ENCODE measurements at places on chromosomes 12 and 14. TPM values are rescaled to one million over a fixed set of nuclear protein-coding genes. Genes with fewer than 3 reads are reported as not detected.

GRCh38 chr12:73632661-73633060 lies 905.0 kb upstream of the ATXN7L3B start:
- DNase-seq: no peak

The CACNA2D4 gene
- 35.2 TPM for total RNA-seq

The SAMD4A gene
- total RNA-seq: 16.3 TPM

GRCh38 chr12:130909111-130909510 lies 37.2 kb downstream of the RAN start:
- DNase-seq: no peak

The KITLG gene
- 9.5 TPM for total RNA-seq

DNA sequence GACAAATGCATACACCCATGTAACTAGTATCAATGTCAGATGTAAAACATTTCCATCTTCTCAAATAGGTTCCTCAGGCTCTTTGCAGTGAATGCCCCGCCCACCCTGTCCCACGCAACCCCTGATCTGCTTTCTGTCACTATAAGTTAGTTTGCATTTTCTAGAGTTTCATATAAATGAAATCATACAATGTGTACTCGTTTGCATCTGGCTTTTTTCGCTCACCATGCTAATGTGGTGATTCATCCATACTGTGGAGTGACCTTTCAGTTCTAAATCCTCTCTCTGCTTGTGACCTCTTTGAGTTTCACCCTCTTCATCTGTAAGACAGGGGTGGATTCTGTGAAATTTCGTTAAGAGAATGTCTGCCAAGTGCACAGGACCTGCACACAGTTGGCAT lies 30.6 kb upstream of the MSI1 start:
- DNase-seq: peak; percentile 27

- DNase-seq: no peak
Measured at GRCh38 chr12:55642267-55642666, 5.6 kb downstream of the OR10P1 start.

The PLEKHD1 gene
- not detected for total RNA-seq

- no peak for DNase-seq
Measured at GRCh38 chr12:82886671-82887340, 200.1 kb downstream of the TMTC2 start.

- DNase-seq: no peak
Measured at GRCh38 chr12:44193281-44193680, 357.4 kb downstream of the TMEM117 start.

The NRIP2 gene
- not detected for total RNA-seq

- no peak for DNase-seq
Measured at GRCh38 chr12:70255311-70255710, 12.1 kb downstream of the CNOT2 start.

DNA sequence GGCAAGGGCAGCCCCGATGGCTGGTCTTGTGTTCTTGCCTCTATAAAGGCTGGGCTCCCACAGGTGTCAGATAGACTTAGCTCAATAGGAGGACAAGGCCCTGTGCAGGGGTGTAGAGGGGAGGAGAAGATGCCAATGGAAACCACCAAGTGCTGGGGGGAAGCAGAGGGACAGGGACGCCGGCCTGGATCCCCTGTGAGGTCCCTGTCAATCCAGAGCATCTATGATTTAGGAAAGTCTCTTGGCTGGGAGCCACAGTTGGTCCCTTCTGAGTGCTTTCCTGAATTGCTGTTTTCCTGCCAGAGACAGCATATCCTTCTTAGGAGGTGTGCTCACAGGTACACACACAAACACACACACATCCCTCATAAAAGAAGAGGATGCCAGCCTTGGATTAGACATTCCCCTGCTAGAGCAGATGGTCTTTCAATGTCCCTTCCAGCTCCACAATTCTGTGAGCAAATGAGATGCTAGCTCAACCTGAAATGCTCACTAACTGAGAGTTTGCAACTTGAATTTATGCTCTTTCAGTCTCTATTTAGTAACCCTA lies 62.7 kb downstream of the TTC7B start:
- no peak for DNase-seq

The RHNO1 gene
- total RNA-seq: 65.4 TPM

The PMCH gene
- total RNA-seq: not detected

DNA sequence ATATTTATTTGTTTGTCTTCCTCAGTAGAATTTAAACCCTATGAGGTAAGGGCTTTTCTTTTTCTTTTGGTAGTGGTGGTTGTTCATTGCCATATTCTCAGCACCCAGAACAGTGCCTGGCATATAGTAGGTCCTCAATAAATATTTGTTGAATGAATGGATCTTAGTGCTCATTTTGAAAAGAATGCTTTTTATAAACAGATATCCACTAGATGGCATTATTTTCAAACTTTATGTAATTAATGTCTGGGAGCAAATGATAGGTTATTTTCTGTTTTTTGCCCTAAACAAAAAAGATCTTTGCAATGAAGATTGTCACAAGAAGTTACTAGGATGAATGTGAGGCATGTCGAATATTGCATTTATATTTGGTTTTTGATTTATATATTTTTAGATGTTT lies 64.1 kb downstream of the RAD51B start:
- peak; percentile 6 for DNase-seq

The KLRC2 gene
- not detected for total RNA-seq

GRCh38 chr12:121781484-121781997 lies 11.9 kb downstream of the RHOF start:
- no peak for DNase-seq
